Small intestine (tissue), 16 donors: ENCODE measurements at places on chromosomes 13 and 19.
A peak's percentile ranks its signal among the peaks of the same experiment; 100 is the strongest.

DNA sequence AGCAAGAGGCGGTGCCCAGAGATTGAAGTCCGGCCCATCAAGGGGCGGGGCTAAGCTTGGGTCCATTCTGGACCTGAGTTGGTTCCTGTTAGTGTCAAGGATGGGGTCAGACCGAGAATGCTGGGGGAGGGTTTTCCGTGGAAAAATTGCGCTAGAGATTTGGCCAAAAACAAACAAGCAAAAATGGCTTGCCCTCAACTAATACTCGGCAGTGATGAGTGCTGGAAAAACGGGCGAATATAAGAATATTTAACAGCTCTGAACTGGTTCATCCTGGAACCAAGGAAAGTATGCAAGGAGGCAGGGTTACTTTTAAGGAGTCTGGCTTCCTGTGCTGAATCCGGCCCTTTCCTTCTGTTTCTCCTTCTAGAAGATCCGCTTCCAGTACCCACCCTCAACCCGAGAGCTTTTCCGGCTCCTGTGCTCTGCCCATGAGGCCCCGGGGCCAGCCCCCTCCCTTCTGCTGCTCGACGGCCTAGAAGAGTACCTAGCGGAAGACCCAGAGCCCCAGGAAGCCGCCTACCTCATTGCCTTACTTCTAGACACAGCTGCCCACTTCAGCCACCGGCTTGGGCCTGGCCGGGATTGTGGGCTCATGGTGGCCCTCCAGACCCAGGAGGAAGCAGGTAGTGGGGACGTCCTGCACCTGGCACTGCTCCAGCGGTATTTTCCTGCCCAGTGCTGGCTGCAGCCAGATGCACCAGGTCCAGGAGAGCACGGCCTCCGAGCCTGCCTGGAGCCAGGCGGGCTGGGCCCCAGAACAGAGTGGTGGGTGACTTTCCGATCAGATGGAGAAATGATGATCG lies 880 bp downstream of the SWSAP1 start:
- DNase-seq, result no peak

- peak; percentile 49 for DNase-seq
These were observed 2.3 kb upstream of the TMEM91 start for GRCh38 chr19:41373993-41374392.

- no peak for DNase-seq
These were observed 61.9 kb downstream of the TNFRSF19 start for GRCh38 chr13:23632048-23632582.

DNA sequence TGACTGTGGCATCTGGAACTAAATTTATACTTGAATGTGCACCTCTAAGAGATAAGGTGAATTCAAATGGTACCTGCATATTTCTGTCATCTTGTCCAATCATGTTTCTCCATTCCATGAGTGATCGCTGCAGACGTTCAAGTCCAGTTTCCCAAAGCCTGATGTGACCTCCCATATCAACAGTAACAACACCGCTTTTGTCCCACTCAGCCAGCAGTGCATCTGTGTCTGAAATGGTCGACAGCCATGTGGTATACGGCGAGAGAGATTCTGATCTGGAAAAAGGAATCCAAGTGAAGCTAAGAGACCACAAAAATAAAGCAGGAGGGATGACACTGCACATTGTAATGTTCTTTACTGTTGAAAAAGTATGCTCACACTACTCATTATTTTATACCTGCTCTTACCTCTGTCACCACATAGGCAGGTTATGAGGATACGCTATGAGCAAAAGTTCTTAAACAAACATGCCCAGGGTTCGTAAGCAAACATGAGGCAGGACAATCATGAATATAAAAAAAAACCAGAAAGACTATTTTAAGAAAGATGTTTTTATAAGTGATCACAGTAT lies 213.6 kb downstream of the RGCC start:
- DNase-seq, result no peak

DNA sequence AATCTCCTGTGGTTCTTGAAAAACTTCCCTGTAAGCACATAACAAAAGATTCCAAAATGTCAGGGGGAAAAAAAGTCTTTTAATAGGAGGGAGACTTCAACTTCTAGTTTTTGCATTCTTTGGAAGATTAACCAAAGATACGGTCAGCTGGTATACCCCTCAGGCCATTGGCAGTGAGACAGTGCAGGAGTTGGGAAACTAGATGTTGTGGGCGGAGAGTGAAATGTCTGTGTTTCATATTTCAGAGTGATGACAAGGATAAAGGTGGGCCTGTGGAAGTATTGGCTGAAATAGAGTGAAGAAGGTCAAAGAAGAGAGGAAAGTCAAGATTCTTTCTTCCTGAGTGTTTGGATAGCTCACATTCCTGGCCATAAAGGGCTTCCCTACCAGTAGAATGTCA lies 40.8 kb downstream of the CYP2B6 start:
- no peak for DNase-seq

GRCh38 chr19:30630289-30631032 lies 258.3 kb downstream of the ZNF536 start:
- DNase-seq, result no peak

- peak; percentile 29 for DNase-seq
These were observed 493 bp downstream of the YIPF2 start for GRCh38 chr19:10927730-10928562.

DNA sequence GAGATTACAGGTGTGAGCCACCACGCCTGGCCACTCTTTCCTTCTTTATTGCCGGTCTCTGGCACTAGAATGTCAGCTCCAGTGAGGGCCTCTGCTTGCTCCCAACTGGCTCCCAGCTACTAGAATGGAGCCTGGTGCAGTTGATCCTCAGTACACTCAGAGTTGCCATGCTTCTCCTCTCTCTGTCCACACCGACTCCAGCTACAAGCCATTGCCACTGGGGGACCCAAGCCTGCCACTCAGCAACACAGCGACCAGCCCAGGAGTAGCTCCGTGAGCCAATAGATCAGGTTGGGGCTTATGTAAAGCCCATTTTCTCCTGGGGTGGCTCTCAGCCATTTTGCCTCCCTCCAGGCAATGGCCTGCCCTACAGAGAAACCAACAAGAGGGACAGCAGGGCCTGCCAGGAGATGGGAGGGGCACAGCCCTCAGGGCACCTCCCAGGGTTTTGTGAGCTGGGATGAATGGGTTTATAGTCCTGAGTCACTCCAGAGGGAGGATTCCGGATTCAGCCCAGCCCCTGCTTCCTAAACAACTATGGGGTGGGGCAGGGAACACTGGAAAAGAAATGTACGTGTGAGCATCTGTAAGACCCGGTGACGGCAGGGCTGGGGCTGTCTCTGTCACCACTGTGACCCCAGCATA lies 36.5 kb downstream of the OPA3 start:
- no peak for DNase-seq

DNA sequence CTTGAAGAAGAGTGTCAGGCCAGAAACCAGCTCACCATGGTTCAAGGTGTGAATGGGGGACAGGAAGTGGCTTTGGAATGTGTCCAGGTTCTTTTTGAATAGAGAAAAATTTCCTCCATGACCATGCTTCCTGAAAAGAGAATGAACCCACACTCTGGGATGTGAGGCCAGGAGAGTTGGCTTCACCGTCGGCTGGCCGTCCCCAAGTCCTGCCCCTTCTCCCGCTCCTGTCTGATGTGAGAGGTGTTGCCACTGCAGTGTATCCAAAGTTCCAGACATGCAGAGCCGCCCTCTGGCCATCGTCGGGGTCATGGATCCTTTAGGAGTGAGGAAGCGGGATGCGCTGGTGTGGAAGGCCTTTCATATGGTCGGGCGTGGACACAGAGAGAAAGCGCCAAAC lies 101.2 kb downstream of the COL4A2 start:
- DNase-seq, result no peak

GRCh38 chr13:94658926-94659597 lies 53.3 kb downstream of the SOX21 start:
- DNase-seq, result no peak

GRCh38 chr13:48859272-48860105 lies 116.2 kb upstream of the FNDC3A start:
- DNase-seq, result peak; percentile 85

DNA sequence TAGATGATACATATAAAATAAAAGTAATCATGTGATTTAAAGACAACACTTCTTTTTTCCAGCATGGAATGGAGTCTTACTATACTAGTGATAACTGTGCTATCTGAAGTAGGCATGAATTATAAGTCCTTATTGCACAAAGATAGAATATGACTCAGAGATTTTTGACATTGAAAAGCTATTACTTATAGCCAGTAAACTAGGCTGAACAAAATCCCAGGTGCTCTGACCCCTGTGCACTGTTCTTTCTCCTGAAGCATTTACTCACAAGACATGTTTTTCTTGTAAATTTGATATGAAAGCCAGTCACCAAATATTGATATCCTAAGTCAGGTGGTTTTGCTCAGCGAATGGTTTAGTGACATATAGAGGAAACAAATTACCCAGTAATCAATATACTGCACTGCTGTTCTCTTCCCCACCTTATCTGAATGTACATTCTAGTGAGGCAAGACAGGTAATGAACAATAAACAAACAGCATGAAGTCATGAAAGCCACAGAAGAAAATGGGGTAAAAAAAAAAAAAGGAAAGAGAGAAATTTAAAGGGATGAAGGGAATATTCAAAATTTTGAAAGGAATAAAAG lies 1567.0 kb upstream of the SPRY2 start:
- no peak for DNase-seq

GRCh38 chr13:36431204-36432105 lies 840 bp upstream of the CCNA1 start:
- peak; percentile 10 for DNase-seq

DNA sequence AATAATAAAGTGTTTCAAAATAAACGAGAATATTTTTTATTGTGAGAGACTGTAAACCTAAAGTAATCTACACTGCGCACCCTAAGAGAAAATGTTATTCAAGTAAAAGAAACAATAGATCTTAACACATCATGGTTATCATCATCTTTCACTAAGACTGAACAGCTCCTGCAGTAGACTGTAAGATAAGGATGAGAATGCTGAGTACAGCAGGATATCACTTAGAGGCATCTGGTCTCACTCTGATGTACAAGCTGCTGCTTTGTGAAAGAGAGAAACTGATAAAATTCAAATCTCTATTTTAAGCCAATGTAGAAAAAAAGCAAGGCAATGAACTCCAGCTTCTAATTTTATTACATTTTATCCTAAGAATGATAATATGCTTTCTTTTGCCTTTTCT lies 261.7 kb upstream of the HTR2A start:
- DNase-seq, result no peak

GRCh38 chr13:100442095-100442832 lies 146.3 kb downstream of the GGACT start:
- no peak for DNase-seq

- DNase-seq, result peak; percentile 44
These were observed 72.4 kb upstream of the TSC22D1 start for GRCh38 chr13:44648392-44649103.

DNA sequence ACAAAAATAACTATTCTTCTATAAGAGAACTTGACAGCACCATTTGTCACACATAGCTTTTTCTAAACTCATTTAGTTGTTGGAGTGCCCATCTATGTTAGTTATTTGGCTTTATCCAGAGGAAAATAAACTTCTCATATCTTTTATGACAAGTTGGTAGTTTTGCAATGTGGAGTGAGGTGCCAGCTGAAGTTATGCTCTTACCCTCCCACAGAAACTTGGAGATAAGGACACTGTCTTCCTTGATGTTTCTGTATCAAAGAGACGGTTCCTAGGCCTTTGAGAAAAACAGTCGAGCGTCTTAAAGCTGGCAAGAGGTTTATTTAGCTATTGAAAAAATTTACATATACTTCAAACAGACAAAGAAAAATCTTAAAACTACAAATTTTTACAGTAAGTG lies 1079.7 kb downstream of the SLITRK1 start:
- no peak for DNase-seq

DNA sequence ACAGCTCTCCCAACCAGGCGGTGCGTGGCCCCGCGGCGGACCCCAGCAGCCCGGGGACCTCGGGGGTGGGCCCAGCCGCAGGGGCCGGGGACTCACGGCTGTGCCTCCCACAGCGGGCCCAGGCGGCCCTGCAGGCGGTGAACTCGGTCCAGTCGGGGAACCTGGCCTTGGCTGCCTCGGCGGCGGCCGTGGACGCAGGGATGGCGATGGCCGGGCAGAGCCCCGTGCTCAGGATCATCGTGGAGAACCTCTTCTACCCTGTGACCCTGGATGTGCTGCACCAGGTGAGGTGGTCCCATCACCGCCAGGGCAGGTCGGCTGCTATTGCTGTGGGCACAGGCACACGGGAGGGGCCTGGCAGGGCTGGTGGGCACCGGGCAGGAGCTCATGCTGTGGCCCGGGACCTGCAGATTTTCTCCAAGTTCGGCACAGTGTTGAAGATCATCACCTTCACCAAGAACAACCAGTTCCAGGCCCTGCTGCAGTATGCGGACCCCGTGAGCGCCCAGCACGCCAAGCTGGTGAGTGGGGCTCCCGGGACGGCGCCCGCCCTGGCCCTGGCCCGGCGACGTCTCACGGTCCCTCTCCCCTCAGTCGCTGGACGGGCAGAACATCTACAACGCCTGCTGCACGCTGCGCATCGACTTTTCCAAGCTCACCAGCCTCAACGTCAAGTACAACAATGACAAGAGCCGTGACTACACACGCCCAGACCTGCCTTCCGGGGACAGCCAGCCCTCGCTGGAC lies 7.3 kb downstream of the PTBP1 start:
- DNase-seq, result no peak

DNA sequence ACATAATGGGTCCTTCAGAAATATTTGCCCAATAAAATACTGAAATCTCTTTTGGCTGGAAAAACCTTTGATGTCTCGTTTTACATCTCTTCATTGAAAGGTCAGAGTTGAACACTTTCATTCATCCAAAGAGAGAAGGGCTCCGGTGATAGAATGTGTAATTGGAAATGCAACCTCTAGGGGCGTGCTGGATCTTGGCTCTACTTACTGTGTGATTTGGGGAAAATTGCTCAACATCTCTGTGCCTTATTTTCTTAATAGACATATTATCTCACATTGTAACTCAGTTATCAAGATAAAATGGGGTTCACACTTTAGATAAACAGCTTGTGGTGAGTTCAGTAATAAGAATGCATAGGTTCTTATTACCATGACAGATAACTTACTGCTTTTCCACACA lies 1444.1 kb downstream of the SLITRK5 start:
- DNase-seq, result no peak

DNA sequence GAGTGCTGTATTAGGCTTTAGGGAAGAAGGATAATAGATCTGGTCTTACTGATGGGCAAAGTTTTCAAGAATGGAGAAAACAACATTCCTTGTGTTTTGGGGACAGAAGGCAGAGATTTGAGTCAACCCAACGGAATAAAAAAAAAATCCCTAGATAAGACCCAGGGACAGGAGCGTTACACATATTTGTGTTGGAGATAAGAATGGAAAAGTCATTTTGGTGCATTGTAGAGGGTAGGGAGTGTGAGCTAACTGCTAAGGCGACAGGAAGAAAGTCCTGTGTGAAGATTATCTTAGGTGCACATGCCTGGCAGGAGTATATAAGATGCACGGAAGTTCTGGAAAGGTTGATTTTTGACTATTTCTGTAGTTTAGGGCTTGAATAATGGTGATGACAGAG lies 450.3 kb upstream of the ARGLU1 start:
- DNase-seq, result no peak

GRCh38 chr19:35247526-35248309 lies 1.1 kb upstream of the LSR start:
- peak; percentile 97 for DNase-seq
